NCI-H2081 (cell line): ENCODE measurements at places on chromosomes 2 and 18.

- DNase-seq = no peak
Observed at GRCh38 chr2:238449241-238449640, 22.5 kb downstream of the ASB1 start.

- DNase-seq = no peak
Observed at GRCh38 chr2:61946666-61947065, 41.2 kb downstream of the COMMD1 start.

DNA sequence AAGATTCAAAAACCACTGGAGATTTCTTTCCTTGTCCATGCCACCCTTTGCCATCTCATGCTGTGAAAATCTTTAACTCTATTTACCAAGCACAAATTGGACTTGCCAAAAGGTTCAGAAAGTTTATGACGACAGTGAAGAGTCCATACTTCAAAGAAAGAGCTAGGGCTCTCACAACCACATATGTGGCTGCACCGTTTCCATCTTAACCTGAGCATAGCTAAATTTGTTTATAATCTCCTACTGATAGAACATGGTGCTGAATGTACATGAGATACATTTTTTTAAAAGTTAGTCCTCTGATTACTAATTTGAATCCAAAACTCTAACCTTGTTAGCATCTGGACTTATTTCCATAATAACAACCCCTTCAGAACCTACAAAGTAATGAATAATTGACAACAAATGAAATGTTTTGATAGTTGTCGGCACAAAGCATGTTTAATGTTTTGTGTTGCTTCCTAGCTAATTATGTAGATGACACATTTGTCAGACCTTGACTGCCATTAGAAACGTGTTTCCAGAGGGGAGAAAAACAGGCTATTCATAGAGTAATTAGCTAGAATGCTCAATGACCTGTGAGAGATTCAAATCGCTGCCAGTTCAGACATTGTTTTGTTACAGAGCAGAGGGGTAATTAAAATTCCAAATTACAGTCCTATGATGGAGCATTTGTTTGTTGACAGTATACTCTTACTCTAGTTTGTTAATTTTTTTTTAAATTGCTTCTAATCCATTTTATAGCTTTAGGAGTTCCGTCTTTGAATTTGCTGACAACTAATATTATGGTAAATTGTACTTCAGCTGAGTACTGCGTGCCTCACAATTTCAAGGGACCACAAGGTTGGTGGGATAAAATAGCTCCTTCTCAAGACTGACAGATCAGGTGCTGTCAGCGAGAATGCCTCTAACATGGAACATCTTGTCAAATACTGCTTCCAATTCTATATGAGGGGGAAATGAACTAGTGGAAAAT, 31.8 kb downstream of the ARHGAP15 start:
- DNase-seq = peak; percentile 80

GRCh38 chr18:52437161-52437560, 97.2 kb downstream of the DCC start:
- DNase-seq = peak; percentile 18

DNA sequence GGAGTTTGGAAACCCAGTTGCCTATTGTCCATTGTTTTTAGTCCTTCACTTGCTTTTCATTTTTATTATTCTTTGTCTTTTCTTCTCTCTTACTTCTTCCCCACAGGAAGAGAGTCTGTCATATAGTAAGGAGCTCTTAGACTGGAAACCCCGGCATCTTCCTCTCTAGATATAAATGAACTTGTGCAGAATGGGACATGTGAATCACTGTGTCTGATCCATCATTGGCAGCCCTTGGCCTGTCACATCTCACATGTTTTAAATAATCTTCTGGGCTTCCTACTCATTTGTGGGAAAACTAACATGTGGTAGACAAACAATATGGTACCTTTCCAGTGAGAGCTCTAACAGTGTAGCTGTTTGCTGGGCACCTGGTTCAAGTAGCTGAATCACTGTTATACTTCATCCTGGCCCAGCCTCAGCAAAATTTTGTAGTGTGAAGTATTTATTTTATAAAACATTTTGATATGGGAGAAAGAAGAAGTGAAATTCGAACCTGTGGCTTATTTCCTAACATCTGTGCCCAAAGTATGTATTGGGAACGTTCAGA, 112.8 kb downstream of the PHLPP1 start:
- no peak for DNase-seq

DNA sequence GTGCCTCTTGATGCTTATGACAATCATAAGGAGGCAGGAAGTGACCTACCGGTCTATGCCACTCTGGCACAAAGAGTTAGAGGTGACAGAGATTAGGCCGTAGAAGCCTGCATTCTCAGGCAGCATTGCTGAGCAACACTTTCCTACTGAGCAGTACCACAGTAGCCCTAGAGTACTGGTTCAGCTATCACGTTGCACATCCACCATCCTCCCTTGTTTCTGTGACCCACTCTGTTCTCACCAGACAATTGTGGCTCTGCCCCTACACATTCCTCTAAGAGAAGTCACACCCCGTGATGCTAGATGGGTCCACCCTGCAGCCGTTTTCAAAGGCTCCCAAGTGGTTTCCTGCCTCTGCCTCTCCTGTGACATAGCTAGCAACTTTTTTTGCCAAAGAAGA, 22.6 kb upstream of the SUCLG1 start:
- DNase-seq = no peak

DNA sequence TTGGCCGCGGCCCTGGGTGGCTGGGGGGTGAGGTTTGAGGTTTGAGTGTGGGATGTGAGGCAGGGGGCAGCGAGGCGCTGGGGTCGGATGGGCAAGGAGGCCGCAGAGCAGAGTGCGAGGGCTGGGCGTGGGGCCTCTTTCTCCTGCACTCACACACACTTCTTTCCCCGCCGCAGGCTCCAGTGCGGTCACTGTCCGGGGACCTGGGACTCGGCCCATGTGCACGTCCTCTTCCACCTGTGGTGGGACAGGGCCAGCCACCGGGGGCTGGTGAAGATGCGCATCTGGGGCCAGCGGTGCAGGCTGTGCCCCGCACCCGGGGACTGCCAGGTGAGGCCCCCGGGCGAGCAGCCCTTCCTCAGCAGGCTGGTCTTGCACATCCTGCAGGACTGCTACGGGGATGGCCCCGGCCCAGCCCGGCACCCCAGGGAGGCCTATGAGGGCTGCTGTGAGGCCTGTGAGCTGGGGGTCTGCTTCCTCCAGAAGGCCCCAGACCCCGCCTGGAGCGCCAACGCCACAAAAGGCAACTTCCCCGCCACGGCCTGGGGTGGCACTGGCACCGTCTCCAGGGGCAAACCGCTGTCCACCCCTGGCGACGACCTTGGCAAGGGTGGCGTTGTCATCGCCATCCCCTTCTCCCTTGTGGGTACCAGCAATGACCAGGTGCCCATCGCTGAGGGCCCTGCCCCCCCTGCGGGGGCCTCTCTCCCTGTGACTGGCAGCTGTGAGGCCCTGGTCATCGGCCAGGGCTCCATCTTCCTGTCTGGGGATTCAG, 2.2 kb downstream of the RTP5 start:
- DNase-seq = no peak

DNA sequence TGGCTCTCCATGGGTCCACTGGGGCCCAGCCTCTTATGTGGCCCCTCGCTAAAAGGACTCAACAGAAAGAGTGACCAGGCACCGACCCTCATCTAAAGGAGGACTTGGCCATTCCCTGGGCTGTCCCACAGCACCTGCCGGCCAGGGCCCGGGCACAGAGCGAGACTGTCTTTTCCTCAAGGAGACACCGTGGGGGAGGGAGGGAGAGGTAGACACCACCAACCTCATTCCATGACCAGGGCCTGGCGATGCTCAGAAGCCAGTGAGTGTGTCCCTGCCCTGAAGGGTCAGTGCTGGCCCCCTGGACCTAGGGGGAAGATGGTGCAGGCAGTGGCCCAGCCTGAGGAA, 39.8 kb upstream of the ALPP start:
- DNase-seq = no peak

- DNase-seq = no peak
Observed at GRCh38 chr2:120802867-120803484, 67.3 kb downstream of the GLI2 start.

GRCh38 chr2:100924520-100925451, 77.3 kb upstream of the RPL31 start:
- no peak for DNase-seq

- DNase-seq = no peak
Observed at GRCh38 chr2:95017071-95017501, 8.4 kb upstream of the MAL start.

GRCh38 chr2:138949517-138949916, 169.3 kb upstream of the NXPH2 start:
- DNase-seq = no peak

- DNase-seq = no peak
Observed at GRCh38 chr18:77115192-77115953, 17.2 kb downstream of the MBP start.
